EH (cell line): ENCODE measurements at places on chromosomes 2 and 18.

DNA sequence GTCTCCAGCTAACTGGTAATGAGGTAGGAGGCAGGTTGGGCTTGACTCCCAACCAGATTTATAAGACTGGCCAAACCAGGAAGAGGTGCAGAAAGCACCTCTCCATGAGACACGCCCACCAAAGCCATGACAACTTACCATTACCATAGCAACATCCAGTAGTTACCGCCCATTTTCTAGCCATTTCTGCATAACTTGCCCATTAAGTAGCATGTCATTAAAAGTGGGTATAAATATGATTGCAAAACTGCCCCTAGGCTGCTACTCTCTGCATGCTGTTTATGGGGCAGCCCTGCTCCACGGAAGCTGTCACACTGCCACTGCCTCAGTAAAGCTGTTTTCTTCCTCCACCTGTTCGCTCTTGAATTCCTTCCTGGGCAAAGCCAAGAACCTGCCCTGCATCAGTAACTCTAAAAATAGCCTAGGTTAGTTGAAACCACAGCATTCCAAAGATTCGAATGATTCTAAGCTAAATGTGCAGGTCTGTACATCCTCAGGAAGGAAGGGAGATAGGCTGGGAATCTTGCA is 131.9 kb downstream of the ATL2 start:
- no peak for DNase-seq

- peak; percentile 61 for DNase-seq
Observed at GRCh38 chr2:45269149-45269793, 260.0 kb upstream of the SIX2 start.

- DNase-seq = peak; percentile 65
Observed at GRCh38 chr2:122031544-122032263, 276.3 kb downstream of the TSN start.

DNA sequence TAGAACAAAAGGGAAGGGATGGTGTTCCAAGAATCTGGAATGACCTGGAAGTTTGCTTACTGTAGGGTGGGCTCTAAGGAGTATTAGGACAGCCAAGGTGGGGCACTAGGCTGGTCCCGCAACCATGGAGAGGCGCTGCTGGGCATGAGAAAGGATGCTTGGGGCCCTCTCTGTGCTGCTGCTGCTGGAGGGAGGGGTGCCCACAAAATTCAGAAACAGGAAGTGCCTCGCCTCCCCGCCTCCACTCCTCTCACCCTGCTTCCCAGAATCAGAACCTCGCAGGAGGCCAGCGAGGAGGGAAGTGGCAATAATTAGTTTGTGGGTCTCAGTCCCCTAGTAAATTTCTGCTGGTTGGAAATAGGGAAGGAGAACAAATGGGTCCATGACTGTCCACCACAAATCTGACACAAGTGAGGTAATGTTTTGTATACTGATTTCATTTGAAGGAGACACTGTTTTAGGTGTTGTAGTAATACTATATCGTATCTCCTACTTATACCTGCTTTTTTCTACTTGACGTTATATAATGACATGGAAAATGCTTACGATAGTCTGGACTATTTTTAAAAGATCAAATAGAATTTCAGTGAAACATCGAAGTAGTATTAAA is 7.9 kb upstream of the PDCL3 start:
- DNase-seq = no peak

GRCh38 chr2:31213601-31214443 is 3.5 kb downstream of the CAPN14 start:
- DNase-seq = no peak

- DNase-seq = no peak
Observed at GRCh38 chr2:238483021-238483420, 56.3 kb downstream of the ASB1 start.

GRCh38 chr2:75608684-75609333 is 37.8 kb upstream of the MRPL19 start:
- DNase-seq = peak; percentile 63

DNA sequence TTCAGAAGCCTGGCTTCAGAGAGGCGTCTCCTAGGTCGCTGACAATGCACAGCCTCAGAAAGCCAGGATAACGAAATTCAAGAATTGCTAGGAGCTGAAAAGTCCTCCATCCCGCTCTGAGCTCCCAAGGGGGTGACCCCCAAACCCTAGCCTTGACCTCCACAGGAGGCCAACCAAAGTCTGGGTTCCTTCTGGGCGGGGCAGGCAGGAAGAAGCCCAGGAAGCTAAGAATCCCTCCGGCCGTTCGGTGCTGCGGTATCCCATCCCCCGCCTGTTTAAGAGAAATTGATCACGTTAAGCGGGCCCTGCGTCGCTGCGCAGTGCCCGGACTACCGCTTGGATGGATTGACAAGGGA is 2.5 kb upstream of the OSR1 start:
- no peak for DNase-seq

- no peak for DNase-seq
Observed at GRCh38 chr2:168650139-168650538, 152.3 kb upstream of the NOSTRIN start.

GRCh38 chr18:62897153-62897552 is 181.8 kb downstream of the PHLPP1 start:
- peak; percentile 67 for DNase-seq

- no peak for DNase-seq
Observed at GRCh38 chr2:47160660-47161059, 5.6 kb upstream of the STPG4 start.

GRCh38 chr2:57859755-57860154 is 186.9 kb upstream of the VRK2 start:
- DNase-seq = no peak

- DNase-seq = peak; percentile 23
Observed at GRCh38 chr2:30569946-30570345, 122.9 kb downstream of the LCLAT1 start.

- no peak for DNase-seq
Observed at GRCh38 chr2:219297766-219298456, 11.3 kb downstream of the PTPRN start.

GRCh38 chr18:46693996-46694395 is 37.0 kb upstream of the LOXHD1 start:
- DNase-seq = no peak

DNA sequence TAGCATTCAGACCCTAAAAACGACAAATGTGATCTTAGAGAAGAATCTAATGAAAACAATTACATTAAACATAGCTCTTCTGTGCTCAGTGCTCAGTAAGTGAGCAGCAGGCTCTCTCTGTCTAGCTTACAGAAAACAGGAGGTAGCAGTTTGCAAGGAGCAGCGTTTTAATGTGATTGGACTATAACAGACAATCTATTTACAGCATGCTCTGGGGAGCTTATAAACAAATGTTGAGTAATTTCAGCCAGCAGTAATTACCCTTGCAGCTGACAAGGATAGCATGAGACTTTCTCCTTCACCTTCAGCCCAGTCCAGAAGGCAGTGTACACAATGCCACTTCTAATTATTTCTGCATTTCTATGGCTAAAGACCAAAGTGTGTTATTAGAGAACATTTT is 270.4 kb downstream of the FIGN start:
- no peak for DNase-seq

DNA sequence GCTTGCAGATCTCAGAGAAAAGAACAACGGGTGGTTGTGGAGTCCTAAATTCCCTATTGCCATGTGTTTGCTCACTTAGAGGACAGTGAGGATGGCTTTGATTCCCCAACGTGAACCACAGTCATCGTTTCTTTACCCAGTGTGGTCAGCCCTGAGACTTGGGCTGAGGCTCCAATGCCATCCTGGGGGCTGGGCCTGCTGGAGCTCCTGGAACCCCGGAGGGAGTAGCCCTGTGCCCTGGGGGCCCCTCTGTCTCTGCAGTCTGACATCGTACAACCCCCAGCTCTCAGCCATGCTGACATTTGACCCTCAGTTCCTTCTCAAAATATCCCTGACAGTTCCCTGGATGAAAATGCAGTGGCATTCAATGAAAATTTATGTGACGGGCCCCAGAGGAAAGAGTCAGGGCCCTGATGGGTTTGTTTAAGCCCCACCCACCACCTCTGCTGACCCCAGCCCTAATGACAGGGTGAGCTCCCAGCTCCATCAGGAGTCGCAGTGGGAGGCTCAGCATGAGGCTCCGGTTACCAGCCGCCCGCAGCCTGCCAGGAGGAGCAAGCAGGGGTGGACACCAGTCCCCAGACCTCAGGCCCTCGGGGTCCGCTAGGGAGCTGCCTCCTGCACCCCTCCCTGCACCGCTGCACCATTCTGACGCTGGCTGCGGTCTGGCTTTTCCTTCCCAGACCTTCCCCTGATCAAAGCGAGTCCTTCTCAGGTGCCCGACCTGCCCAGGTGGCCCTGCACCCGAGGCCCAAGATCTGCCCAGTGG is 120.9 kb downstream of the TWIST2 start:
- DNase-seq = no peak

DNA sequence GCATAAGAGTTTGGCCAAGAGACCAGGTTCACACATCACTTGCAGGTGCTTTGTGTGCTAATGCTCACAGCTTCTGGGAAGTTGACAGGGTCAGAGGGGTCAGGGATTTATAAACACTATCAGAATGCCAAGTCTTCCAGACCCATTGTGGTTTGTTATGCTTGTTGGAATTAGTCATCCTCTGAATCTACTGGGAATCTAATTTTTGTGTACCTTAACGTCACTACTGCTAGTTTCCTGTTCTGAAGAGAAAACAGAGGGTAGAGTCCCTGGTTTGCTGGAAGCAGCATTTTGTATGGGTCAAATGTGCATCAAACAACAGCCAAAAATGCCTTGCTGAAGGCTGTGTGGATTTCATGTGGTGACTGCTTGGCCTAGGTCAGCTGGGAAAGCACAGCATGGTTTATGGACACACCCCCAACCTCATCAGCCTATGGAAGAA is 33.3 kb downstream of the ANTXR1 start:
- peak; percentile 88 for DNase-seq

DNA sequence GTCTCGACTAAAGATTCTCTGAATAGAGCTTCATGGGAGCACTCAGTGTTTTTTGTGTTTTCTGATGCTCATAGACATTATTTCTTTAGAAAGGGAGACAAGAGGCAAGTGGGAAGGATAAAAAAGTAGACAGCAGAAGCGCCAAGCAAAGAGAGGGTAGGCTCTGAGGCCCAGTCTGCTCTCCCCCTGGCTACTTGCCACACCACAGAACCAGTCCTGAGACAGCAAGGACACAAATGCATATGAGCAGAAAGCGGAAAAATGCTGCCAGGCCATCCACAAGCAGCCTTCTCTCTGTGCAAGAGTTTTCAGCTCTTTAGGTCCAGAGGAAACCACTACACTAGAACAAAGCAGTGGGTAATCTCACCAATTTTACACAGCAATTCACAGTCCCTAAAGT is 285.4 kb downstream of the ZNF521 start:
- DNase-seq = peak; percentile 9

- no peak for DNase-seq
Observed at GRCh38 chr2:50719837-50720696, 311.9 kb downstream of the NRXN1 start.

- no peak for DNase-seq
Observed at GRCh38 chr2:181621779-181622490, 35.0 kb downstream of the CERKL start.

DNA sequence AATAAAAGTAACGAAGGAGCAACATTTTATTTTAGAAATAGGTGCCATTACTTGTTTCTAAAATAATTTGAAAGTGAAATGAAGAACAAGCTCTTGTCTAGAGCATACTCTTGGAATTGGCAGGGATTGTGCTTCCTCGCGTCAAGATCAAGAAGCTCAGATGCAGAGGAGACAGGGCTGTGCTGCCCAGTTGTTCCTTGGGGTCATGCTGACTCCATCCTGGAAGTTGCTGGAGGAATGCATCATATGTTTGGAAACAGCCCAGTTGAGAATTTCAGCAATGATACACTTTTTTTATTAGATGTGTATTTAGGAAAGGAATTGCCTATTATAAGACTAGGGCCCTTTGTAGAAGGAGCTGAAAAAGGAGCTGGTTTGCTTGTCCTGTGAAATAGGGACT is 17.2 kb downstream of the LTBP1 start:
- DNase-seq = peak; percentile 86

- peak; percentile 20 for DNase-seq
Observed at GRCh38 chr2:61967262-61967661, 61.8 kb downstream of the COMMD1 start.

- no peak for DNase-seq
Observed at GRCh38 chr2:7771781-7772180, 854.6 kb downstream of the RNF144A start.

DNA sequence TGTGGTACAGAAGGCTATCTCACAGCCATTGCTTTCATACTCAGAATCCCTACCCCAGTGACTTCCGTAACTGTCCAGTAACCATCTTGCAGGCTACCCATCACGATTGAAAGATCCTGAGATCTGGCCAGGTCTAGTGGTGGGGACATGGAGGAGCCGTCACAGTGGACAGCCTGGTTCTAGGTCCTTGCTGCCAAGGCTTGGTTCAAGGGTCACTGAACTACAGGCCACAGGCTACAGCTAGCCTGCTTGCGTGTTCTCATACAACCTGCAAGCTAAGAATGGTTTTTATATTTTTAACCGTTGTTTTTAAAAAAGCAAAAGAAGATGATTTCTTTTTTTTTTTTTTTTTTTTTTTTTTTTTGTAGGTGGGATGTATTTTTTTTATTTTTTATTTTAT is 151.6 kb downstream of the MYO1B start:
- DNase-seq = no peak

DNA sequence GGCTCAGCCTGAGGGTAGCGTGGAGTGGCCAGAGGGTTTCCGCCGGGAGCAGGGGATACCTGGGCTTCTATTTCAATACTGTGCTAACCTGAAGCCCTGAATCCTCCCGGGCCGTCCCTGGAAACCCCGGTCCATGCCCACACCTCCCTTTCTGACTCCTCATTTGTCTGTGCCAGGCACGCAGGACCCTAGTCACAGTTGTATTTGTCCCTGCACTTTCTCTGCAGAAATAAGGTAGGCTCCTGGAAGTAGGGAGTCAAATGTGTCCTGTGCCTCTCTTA is 418.8 kb upstream of the HS6ST1 start:
- no peak for DNase-seq
